ENCODE measurements at places on chromosomes 6 and 20. TPM values are rescaled to one million over a fixed set of nuclear protein-coding genes. Genes with fewer than 3 reads are reported as not detected.

The PXMP4 gene
- 10.6 TPM for polyA plus RNA-seq

The OPRL1 gene
- polyA plus RNA-seq, result 1.1 TPM

The EFCAB8 gene
- 0.15 TPM for polyA plus RNA-seq

The ARHGAP18 gene
- 22.8 TPM for polyA plus RNA-seq

The OLIG3 gene
- not detected for polyA plus RNA-seq

The DNAJC5 gene
- 33.0 TPM for polyA plus RNA-seq

The ZSCAN31 gene
- polyA plus RNA-seq, result 5.7 TPM

The HDGFL1 gene
- not detected for polyA plus RNA-seq

The SNAP91 gene
- polyA plus RNA-seq, result 0.92 TPM

The SIRPA gene
- 25.1 TPM for polyA plus RNA-seq

The GNMT gene
- polyA plus RNA-seq, result 0.33 TPM

The EXOC2 gene
- 19.5 TPM for polyA plus RNA-seq

The MDFI gene
- 85.2 TPM for polyA plus RNA-seq

The KHDC1L gene
- polyA plus RNA-seq, result not detected

The IP6K3 gene
- polyA plus RNA-seq, result 26.6 TPM

The GHRH gene
- polyA plus RNA-seq, result not detected

The CALHM4 gene
- polyA plus RNA-seq, result 0.15 TPM

The OTOR gene
- polyA plus RNA-seq, result not detected

The PRDM13 gene
- not detected for polyA plus RNA-seq

The CCM2L gene
- polyA plus RNA-seq, result 7.8 TPM

The RWDD2A gene
- 4.4 TPM for polyA plus RNA-seq

The DLK2 gene
- 2.3 TPM for polyA plus RNA-seq

The PAK5 gene
- 0.07 TPM for polyA plus RNA-seq

The MCCD1 gene
- polyA plus RNA-seq, result not detected

The PLN gene
- 8.8 TPM for polyA plus RNA-seq

The SLC25A27 gene
- polyA plus RNA-seq, result 13.6 TPM

The CFB gene
- polyA plus RNA-seq, result 2.8 TPM

The RPS18 gene
- polyA plus RNA-seq, result 5,453 TPM

The NFATC2 gene
- polyA plus RNA-seq, result 5.9 TPM

Measured in muscle of leg (tissue), 16 donors.